ENCODE measurements at places on chromosomes 3 and 15. TPM values are rescaled to one million over a fixed set of nuclear protein-coding genes. Genes with fewer than 3 reads are reported as not detected.

The TGM5 gene
- not detected for total RNA-seq

The PAK6 gene
- 0.54 TPM for total RNA-seq

The SKOR1 gene
- 0.79 TPM for total RNA-seq

The ADCY5 gene
- 0.87 TPM for total RNA-seq

The IQCF5 gene
- total RNA-seq, result not detected

The MST1R gene
- 0.79 TPM for total RNA-seq

The CCDC39 gene
- not detected for total RNA-seq

The NOX5 gene
- 0.22 TPM for total RNA-seq

The BFSP2 gene
- total RNA-seq, result not detected

The NXPE3 gene
- total RNA-seq, result 12.2 TPM

The EXOG gene
- 7.1 TPM for total RNA-seq

The CHAC1 gene
- total RNA-seq, result 27.5 TPM

The OR4F15 gene
- total RNA-seq, result not detected

The ARL6IP5 gene
- 33.8 TPM for total RNA-seq

The AHSG gene
- not detected for total RNA-seq

The SLCO2A1 gene
- total RNA-seq, result under 0.01 TPM

All from placental epithelial cell (primary cell).